ENCODE measurements at places on chromosomes 12 and 14.

DNA sequence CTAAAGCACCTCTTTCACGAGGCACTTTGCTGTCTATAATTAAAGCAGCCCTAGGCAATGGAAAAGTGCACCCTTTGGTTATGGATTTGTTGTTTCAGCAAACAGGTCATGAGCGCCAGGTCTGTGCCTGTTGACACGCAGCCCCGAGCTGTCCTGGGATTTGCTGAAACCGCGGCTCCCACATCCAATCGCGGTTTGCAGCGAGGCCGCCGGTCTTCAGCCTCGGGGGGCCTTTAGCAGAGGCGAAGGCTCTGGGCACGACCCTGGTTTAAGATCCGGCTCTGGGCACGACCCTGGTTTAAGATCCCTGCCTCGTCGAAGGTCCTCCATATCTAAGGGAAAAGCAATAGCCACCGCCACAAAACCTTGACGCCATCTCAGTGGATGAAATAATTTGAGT is 79.2 kb downstream of the GLT1D1 start:
- DNase-seq: no peak

DNA sequence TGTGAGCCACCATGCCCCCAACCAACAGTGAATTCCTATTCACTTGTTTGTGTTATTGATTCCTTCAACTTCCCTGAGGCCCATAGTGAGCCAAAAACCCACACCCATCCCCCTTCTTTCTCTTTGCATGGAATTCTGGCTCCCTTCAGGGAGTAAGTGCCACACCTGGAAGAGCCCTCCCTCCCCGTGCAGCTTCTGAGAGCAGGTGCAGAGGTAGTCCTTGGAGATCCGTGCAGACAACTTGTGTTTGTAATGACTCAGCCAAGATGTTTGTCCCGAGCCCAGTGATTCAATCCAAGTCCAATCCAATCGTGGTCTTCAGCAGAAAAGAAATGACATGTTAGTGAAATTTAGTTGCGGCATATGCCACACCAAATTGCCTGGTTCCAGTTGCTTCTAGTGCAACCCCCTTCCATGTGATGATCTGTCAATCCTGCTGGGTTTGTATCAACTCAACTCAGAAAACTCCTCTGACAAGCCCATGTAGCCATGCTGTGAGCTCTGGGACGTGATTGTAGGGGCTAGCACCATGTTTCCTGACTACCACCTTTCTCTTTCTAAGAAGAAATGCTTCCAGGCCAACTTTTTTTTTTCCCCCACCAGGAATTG is 27.5 kb downstream of the GPRC5A start:
- DNase-seq: no peak

DNA sequence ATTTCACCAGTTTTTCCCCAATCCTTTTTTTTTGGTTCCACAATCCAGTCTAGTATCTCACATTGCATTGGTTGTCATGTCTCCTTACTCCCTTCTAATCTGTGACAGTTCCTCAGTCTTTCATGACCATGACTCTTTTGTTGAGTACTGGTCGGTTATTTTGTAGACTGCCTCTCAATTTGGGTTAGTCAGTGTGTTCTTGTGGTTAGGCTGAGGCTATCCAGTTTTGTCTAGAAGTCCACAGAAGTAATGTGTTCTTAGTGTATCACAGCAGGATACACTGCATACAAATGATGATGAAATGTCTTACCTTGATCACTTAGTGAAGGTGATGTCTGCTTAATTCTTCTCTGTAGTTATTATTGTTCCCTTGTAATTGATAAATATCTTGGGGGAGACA is 24.8 kb downstream of the PELI2 start:
- DNase-seq: no peak

- DNase-seq: no peak
Observed at GRCh38 chr14:96965885-96966595, 168.9 kb downstream of the VRK1 start.

DNA sequence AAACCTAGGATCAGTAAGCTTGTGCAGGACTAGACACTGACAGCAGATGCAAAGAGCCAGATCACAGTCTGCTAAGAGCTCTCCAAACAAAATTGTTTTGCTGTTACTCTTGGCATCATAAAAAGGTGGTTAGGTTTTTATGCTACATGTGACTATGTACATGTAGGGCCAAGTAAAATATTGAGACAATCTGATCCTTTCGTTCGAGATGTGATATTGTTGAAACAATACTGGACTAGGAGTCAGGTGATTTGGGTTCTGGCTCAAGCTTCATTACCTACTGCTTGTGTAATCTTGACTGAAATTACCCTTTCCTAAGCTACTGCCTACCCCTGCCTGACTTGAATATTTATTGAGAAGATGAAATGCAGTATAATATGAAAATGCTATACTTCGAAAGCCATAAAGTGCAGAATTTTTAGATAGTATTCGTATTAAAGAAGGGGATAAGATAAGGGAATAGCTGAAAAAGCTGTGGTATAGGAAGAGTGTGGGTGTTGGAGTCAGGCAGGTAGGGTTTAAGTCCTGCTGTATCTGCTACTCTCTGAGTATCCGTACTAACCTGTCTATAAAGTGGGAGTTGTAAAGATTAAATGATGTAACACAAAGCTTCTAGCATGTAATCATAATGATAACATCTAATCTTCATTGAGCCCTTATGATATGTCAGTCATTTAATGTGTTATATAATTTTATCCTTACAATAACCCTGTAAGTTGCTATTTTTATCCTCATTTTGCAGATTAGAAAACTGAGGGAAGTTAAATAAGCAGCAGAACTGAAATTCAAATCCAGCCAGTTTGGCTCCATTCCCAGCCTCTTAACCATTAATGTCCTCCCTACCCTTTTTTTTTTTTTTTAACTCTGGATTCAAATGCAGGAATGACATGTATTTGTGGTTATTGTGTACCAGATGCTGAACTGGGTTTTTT is 38.6 kb upstream of the ATF1 start:
- DNase-seq: no peak

DNA sequence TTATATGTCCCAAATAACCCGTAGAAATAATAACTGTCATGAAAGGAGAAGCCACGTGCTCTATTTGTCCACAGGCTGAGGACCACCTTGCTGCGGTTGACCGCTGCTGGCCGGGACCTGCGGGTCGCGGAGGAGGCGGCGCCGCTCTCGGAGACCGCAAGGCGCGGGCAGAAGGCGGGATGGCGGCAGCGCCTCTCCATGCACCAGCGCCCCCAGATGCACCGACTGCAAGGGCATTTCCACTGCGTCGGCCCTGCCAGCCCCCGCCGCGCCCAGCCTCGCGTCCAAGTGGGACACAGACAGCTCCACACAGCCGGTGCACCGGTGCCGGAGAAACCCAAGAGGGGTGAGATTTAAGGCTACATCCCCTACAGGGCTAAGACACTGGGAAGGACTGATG is 21.0 kb downstream of the RPGRIP1 start:
- DNase-seq: peak; percentile 28

DNA sequence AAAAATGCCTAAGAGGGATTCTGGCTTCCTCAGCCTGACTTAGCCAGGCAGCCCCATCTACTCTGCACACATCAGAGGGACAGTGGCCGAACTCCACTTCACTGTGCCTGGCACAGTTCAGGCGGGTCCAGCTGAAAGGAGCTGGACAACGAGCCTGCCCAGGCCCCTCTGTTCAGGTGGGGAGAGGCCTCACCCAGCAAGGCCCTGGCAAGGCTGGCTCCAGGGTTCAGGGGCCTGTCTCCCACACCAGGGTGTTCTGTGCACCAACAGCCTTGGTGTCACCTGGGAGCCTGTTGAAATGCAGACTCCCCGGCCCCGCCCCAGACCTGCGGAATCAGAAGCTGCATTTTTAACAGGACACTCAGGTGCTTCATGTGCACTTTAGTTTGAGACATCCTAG is 9.8 kb downstream of the FAM181A start:
- no peak for DNase-seq

- DNase-seq: no peak
Observed at GRCh38 chr14:106507354-106507753, 981.0 kb downstream of the TMEM121 start.

DNA sequence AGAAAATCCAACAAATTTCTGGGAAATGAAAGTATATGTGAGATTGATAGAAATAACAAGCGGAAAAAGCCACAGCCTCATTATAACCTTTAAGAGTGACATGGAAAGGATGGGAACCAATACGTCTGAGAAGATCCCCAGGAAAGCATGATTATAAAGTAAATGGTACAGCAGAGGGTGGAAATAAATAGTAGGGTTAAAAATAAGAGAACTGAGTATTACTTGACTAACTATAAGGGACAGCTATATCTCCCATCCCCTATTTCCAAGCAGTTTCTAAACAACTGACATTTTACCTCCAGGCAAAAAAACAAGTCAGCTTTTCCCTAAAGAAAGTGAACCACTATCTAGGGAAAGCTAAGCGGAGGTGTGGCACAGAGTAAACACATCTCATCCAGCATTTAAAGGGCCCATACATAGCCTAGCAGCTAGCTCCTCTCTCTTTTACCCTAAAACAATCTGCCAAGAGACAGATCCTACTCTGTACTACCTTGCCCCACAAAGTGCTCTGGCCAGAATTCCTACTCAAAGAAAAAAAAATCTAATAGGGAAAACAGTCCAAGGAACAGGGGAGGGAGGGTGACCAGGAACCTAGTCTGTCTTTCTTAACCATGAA is 11.2 kb downstream of the OSBPL8 start:
- DNase-seq: no peak

DNA sequence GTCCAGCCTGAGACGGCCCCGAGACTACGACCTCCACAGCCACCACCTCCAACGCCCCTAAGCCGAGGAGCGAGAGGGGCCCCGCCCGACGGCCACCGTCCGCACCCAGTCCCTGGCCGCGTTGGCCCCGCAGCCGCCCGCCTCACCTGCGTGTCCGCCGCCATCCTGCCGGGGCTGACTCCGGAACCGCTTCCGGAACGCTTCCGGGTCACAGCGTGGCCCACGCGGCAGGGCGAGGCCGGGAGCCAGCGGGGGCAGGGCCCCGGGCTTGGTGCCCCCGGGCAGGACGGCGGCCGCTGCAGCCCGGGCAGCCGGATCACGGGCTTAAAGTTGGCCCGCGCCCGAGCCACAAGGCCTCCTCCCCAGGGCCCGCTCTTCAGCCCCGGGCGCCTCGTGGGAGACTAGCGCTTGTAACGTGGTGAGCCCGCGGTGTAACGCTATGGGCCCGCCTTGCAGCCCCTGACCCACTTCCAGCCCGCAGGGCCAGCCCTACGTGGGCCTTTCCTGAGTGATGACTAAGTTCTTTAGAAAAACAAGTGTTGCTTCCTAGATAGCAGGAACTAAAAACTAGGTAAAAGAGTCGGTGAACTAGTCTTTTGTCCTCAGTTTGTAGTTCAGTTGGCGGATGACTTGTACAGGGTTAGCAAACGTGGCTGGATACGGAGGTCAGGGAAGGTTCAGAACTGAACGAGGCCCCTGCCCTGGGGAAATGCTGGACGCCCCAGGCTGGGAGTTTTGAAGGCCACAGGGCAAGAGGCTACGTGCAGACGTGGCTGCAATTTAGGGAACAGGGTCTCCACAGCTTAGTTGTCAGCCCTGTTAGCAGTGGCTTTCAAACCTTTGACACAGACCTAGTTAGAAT is at the start of gene GCN1:
GCN1 (minus strand) TSS at position 182 of the 862 bp plus-strand sequence; CDS start at position 164, 18 bp downstream.
- DNase-seq: peak; percentile 89

- DNase-seq: no peak
Observed at GRCh38 chr14:102213984-102214658, 74.4 kb downstream of the WDR20 start.

DNA sequence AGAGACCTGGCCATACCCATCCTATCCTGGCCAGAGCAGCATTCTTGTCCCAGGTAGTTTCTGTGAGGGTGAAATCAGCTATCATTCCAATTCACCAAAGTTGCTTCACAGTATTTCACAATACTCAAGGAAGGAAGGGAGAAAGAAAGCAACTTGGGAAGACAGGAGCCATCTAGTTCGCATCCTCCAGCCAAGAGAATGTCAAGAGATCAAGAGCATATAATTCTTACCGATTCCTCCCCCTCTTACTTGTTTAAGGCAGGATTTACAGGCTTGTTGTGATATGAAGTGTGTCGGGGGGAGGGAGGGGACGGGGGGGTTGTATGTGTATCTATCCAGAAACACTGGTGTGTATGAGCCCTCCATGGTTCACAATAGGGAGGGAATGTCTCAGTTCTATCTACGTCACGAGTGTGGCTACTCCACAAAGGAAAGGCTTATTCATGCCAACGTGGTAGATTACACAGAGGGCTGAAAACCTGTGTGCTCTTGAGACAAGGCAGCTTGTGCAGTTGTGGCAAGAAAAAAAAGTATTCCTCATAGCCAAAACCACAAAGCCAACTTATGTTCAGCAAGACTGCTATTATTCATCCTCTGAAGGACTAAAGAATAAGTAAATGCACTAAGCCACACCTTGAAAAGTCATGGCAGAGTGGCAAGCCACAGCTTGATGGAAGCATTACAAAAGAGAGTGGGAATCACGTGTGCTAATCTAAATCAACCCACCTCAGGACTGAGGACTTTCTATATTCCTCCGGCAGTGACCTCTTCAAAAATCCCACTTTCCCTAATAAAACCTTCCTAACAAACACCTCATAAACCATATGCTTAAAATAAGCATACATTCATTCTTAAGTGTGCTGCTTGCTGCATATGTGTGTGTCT is 35.0 kb downstream of the CORO1C start:
- peak; percentile 19 for DNase-seq

DNA sequence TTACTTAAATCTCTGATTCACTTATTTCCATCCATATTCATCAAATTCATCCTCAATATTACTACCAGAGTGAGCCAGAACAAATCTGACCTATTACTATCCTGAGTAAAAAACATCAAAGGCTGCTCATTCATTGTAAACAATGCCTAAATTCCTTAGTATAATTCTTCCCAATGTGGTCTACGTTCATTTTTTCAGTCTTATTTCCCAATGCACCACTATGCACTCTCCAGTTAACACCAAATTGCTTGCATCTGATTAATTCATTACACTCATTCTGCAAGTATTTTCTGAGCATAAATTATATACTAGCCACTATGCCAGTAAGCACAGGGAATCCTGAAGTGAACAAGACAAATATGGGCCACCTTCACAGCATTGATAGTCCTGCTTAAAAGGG is 110.0 kb downstream of the EPS8 start:
- no peak for DNase-seq

DNA sequence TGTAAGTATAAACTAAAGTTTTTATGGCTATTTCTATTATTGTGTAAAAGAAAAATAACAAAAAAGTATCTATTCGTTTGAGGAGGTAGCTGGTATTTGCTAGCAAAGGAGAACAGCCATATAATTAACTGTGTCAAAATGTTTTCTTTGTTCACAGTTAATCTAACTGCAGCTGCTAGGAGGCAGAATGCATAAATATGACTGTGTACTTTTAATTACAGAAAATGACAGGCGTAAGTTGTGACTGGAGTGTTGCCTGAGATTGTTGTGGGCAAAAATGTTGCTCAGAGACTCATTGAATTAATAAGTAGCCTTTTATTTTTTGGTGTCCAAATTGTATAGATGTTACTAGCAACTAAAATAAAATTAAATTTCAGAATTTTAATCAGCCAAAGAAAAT is 33.5 kb downstream of the PTPRO start:
- no peak for DNase-seq

Data from activated CD4-positive, alpha-beta T cell treated with anti-CD3 and anti-CD28 coated beads, Interleukin-2, amount 50 U/mL, for 48 hours (primary cell).